ENCODE measurements at places on chromosomes 7 and 10.

DNA sequence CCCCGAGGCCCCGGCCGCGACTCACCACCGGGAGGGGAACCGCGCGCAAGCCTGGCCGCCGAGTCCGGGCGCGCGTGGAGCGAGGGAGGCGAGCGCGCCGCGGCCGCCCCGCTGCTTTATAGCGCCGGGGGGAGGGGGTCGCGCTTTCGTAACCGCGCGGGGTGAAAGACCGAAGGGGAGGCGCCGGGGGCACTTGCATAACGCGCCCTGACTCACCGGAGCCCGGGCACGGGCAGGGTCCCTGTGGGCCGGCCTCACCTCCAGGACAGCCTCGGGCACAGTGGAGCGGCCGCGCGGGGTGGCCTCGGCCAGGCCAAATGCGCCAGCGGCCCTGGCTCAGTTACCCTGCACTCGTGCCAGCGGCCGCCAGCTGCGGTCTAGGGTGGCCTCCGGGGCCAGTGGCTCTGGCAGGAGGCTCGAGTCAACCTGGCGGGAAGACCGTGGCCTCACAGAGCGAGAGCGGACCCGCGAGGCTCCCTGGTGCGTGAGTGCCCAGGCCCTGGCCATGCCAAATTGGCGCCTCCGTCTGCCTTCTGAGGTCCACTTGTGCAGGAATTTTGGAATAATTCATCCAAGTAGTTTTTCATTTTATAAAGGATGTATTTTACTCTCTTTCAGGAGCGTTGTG is at the start of gene RBP4:
Gene RBP4 (minus strand): TSS at position 90 of the 628 bp plus-strand sequence. CDS start 207 bp downstream, outside the sequence.
- DNase-seq, result no peak

DNA sequence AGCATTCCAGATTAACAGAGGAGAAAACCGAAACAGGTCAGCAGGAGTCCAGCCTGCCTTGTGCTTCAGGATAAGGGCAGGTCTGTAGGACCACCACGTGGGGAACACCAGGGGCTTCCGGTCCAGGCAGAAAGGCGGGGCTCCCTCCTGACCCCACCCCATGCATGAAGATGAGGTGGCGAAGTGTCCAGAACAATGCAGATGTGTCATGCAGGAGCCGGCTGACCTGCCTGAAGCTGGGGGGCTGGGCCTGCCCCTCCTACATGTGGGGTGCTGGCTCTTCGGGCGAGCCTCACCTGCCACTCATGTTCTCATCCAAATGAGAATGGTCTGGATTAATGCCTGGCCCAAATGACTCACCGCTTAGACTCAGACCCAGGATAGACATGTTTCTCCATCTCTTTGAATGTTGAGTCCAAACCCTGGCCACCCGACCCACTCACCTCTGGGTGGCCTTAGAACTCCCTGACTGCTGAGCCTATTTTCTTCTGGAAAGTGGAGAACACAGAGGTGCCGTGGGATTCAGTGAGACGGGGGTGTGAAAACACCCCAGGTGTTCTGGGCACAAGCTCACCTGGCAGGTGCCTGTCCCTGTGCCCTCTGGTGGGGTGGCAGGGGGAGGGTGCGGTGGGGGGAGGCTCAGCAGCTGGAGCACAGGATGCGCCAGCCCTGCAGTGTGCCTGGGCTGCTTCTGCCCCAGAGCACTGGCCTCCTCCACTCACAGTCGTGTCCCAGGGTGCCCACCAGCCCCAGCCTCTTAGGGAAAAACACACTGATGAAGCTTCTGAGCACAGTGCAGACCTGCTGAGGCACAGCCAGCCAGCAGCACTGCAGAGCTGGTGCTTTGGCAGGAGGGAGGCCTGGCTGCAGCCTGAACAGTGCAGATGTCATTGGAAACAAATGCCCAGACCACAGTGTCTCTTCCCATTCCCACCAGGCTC is 55.2 kb upstream of the GDF10 start:
- DNase-seq, result no peak

DNA sequence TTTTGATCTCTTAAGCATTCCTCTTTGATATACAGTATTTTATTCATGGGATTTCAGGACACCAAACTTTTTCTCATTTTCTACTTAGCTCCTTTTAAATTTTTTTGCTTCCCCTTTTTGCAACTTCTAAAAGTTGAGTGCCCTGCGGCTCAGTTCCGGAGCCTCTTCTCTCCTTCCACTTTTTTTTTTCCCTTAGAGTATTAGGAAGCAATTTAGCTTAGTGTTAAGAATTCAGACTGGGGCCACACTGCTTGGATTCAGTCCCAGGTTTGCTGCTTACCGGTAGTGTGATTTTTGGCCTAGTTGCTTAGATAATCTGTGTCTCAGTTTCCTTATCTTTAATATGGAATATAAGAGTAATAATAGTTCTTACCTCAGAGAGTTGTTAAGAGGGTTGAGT is 3.4 kb downstream of the STAM start:
- no peak for DNase-seq

DNA sequence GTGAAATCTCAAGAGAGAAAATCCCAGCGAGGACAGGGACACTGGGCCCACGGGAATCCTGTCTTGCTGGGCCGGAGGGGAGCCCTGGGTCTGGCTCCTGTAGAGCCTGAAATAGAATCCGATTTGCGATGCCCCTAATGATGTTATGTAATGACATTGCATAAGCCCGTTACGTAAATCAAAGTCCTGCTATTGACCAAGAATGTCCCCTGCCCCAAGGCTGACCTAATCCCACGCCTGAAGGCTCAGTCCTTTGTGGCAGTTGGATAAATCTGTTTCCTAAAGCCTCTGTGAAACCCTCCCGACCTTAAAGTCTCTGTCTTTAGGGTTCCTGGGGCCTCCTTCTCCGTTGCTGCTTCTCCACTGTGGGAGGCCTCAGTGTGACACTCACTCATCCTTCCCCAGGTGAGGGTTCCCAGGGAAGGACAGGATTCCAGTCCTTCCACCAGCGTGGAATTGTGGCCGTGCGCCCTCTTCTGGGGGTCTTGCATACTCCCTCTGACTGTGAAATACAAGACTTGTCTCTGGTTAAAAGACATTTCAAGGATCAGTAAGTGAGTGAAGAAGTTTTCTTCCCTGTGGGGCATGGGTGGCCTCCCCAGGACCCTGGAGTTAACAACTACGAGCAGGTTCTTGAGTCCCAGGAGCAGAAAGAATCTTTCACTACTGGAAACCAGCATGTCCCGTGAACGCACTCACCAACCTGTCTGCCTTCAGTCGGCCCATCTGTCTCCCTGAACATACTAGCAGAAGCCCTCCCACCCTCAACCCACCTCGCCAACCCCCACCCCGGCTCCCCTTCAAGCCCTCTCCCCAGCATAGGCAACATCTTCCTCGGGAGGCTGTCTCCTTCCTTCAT is 19.8 kb downstream of the ZNF467 start:
- no peak for DNase-seq

DNA sequence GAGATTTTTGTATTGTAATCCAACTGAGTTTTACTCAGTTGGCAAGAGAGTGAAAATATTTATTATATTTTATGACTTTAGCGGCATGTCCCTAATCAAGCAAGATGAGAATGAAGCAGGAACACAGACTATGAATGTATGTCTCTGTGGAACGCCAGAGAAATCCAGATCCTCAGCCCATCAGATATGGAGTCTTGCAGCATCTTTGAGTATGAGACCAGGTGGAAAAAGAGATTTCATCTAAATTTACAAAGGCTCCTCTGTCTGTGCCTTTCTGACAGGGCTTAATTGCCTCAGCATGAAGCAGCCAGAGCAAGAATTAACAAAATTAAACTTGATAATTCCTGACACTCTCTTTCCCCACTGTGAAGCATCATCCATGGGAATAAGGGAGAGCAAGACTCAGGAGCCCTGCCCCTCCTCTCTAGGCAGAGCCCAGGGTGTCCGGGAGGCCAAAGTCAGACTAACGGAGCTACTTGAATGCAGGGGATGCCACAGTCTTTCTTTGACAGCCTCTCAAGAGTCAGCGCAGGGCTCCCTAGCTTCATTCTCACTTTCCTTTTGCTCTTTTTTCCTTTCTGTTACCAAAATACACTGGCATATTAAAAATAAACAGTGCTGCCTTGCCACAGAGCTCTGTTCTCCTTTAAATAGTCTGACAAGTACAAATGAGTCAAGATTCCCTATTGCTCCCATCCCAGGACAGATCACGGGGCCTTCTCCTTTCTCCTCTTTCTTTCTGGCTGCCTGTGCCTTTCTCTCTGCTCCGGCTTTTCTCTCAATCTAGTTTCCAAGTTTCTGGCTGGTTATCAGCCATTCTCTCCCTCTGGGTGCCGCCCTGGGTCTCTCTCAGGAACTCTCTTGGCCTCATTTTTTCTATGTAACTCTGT is 132.2 kb upstream of the INHBA start:
- no peak for DNase-seq

- no peak for DNase-seq
Observed at GRCh38 chr7:104772405-104773345, 241.3 kb upstream of the KMT2E start.

DNA sequence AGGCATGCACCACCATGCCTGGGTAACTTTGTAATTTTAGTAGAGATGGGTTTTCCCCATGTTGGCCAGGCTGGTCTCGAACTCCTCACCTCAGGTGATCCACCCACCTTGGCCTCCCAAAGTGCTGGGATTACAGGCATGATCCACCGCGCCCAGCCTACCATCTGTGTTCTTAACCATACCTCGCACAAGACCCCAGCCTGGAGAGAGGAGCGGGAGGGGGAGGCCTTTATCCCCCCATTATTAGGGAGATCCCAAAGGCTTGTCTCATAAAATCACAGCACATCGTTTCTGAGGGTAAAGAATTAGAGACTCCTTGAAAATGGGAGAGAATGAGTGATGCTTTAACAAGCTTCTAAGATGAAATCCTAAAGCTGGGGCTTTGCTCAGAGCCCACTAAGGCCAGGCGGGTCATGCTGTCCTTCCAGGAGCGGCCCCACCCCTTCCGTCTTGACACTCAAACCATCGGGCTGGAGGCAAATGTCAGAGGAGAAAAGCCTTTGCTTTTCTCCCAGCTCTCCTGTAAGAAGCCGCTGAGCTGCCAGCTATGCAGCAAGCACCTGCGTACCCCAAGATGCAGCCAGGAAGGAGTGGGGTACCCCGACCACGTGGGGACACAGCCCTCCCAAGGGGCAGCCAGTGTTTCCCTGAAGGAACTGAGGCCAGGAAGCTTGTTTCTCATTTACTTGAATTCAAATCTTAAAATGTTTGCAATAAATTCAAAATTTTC is 339.7 kb downstream of the PTPRN2 start:
- no peak for DNase-seq

DNA sequence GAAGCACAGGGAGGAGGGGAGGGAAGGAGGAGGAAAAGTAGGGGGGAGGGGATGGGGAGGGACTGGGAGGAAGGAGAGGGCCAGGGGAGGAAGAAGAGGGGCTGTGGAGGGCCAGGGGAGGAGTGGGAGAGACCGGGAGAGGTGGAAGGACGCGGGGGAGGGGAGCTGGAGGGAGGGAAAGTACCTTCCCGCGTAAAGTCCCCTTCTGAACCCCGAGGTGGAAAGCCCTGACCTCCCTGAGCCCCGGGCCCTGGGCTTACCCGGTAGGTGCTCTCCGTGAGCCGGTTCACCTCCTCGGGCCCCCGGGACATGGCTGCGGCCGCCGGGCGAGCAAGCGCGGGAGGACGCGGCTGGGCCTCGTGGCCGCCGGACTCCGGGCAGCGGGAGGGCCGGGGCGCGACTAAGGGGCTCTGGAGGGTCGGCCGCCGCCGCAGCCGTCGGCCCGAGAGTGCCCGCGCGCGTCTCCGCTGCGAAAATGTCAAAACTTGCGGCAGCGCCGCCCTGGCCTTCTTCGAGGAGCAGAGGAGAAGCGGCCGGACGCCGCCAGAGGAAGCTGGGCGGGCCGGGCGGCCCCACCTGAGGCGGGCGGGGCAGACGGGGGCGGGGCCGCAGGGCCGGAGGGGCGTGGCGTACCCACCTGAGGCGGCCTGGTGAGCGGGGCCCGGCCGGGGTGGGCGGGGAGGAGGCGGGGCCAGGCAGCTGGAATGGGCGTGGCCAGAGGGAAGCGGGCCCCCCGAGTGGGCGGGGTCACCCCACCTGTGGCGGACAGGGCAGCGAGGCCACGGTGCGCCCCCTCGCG is at the start of gene BAIAP2L1:
Gene BAIAP2L1 (minus strand): TSS at position 549 of the 799 bp plus-strand sequence. CDS start 238 bp downstream, at position 311.
- peak; percentile 71 for DNase-seq

- peak; percentile 52 for DNase-seq
Observed at GRCh38 chr7:139095194-139095659, 14.3 kb downstream of the ZC3HAV1 start.

DNA sequence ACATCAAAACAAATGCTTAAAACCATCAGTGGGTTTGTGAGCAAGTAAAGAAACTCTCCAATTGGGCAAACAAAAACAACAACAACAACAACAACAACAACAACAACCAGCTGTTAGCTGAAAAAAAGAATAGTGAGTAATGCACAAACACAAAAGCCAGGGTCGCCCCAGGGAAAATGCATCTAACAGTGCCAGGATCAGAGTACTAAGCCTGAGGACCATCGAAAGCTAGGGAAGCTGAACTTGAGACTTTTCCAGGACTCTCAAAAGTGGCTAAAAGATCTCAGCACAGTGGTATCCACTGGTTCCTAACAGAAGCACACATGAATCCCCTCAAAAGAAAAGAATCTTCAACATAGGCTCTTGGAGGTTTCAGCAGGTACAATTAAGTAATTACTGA is 83.3 kb downstream of the CPXM2 start:
- DNase-seq, result no peak

GRCh38 chr7:75066521-75066920 is 7.1 kb downstream of the RCC1L start:
- DNase-seq, result no peak

DNA sequence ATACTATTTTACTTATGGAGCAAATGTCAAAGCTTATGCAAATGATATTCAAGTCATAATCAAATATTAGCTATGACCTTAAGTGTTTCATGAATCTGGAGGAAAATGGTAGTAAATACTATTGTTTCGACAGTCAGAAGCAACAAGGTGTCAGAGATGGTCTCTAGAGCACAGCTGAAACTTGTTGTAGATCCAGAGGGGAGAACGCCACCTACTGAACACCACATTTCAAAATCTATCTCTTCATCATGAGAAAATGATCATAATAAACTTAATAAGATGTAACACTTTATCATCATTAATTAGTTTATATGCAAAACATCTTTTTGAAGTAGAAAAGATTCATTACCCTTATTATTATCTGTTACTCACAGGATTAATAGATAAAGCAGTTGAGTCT is 418.7 kb downstream of the GATA3 start:
- DNase-seq, result no peak

- DNase-seq, result no peak
Observed at GRCh38 chr10:70272925-70273316, 10.9 kb downstream of the NPFFR1 start.

All from activated T-helper 1 cell treated with anti-CD3 and anti-CD28 coated beads, Interleukin-2, amount 50 U/mL, for 16 hours (primary cell).